Stimulated activated CD4-positive, alpha-beta T cell treated with anti-CD3 and anti-CD28 coated beads, Interleukin-15, amount 100 ng/mL, for 1 hour (primary cell): ENCODE measurements at places on chromosomes 1 and 21.

DNA sequence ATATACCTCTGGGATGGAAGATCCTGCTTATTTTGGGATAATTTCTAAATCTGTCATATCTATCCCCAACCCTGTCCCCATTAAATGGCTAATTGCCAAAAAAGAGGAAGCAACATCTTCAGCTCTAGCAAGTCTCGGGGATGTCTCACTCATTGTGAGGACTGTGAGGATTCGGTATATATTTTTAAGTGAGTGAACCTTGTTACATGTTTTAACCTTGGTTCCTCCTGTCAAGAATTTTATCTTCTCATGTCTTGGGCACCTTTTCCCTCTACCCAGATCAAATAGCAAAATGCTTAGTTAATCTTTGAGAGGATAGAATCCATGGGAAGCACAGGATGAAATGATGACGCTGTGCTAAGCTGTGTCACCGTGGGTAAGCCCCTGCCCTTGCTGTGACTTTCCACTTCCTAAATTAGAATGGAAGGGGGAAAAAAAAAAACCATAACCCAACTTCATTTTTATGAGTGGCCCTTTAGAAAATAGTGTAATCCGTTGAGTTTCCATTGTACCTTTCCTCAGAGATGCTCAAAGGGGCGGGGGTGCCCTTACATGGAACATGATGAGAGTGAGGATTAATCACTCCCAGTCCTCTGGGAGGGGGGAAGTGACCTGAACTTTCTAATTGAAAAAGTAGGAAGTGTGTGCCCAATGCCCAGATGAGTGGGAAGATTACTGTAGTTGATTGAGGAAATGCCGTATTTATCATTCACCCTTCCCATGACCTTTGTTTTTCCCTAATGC lies 7.6 kb downstream of the ATP1A1 start:
- no peak for DNase-seq

- DNase-seq, result no peak
Observed at GRCh38 chr21:37758982-37759381, 157.3 kb downstream of the KCNJ6 start.

- no peak for DNase-seq
Observed at GRCh38 chr1:91549041-91549735, 48.5 kb downstream of the CDC7 start.

- DNase-seq, result no peak
Observed at GRCh38 chr1:23273450-23274133, 56.3 kb upstream of the HTR1D start.
